Trophoblast cell (in vitro differentiated cells and primary cell): ENCODE measurements at places on chromosomes 1 and 21.
A peak's percentile ranks its signal among the peaks of the same experiment; 100 is the strongest.

DNA sequence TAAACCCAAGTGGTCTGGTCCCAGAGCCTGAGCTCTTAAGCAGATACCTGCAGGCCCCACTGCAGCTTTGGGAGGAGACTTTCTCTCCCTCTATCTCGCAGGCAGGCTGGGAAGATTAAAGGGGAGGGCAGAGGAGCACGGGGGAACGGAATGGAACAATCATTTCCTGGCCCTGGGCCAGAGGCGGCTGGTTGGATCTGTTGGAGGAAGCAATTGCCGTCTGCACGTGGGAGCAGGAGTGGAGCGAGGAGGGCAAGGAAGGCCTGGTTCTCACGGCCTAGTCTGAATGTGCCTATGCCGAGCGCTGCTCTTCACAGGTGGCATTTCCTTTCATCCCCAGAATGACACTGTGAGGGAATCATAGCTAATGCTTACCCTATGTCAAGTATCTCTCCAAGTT is 23.7 kb downstream of the NKAIN1 start:
- H3K4me1 ChIP-seq, result peaks cover 6% of the 10 kb centered on the region
- no peak for DNase-seq
- H3K27me3 ChIP-seq, result no peaks in the 10 kb centered on the region
- H3K4me3 ChIP-seq, result no peak overlapping the region
- no peaks in the 10 kb centered on the region for H3K36me3 ChIP-seq

DNA sequence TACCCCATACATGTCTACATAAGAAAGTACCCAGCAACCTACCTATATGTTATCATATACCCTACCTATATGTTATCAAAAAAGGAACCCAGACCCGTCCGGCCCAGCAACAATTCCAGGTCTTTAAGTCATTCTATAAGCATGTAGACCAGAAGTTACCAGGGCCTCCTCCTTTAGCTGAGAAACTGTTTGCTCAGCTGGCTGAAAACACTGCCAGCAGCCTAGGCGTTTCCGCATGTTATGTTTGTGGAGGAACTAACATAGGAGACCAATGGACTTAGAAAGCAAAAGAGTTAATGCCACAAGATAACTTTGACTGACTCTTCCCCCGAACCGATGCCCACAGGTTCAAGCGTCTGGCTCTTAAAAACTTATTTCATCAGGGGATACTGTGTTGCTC is 7.1 kb upstream of the ZNF678 start:
- no peaks in the 10 kb centered on the region for H3K4me1 ChIP-seq
- no peaks in the 10 kb centered on the region for H3K27me3 ChIP-seq
- no peak for DNase-seq
- no peak overlapping the region for H3K27ac ChIP-seq

DNA sequence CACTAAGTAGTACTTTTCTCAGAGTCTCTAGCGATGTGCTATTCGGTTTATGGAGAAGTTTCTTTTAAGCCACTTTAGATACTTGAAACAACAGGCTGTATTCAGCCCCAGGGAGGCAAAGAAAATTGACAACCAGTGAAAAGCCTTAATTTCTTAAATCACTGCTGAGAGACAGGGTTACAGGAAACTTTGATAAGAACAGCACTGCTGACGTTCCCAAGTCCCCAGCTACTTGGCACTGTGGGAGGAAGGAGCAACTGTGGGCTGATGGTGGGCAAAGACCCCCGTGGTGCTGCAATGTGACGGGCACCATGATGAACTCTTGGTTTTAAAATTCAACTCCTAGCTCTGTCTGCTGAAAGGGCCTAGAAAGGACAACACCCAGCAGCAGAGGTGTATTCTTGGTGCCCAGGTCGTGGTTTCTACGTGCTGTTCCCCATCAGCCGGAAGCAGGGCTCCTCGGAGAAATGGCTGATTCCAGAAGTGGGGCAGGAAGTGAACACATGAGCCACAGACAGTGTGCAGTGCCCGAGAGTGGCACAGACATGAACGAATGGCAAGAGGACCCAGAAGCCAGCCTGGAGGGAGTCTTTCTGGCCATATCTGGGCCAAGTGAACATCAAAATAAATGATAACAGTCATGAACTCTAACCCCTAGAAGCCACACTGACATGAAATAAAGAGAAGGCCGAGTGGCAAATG is 5.3 kb downstream of the PTTG1IP start:
- peaks cover 28% of the 10 kb centered on the region for H3K36me3 ChIP-seq
- H3K4me1 ChIP-seq, result peaks cover 46% of the 10 kb centered on the region
- H3K27me3 ChIP-seq, result no peaks in the 10 kb centered on the region

- no peaks in the 10 kb centered on the region for H3K36me3 ChIP-seq
- H3K4me1 ChIP-seq, result no peaks in the 10 kb centered on the region
- no peaks in the 10 kb centered on the region for H3K27me3 ChIP-seq
- H3K27ac ChIP-seq, result no peak overlapping the region
These were observed 18.1 kb downstream of the SAMSN1 start for GRCh38 chr21:14527696-14528652.

GRCh38 chr1:169680377-169681019 is 30.9 kb downstream of the SELL start:
- H3K36me3 ChIP-seq, result no peaks in the 10 kb centered on the region
- no peaks in the 10 kb centered on the region for H3K4me1 ChIP-seq
- DNase-seq, result no peak

DNA sequence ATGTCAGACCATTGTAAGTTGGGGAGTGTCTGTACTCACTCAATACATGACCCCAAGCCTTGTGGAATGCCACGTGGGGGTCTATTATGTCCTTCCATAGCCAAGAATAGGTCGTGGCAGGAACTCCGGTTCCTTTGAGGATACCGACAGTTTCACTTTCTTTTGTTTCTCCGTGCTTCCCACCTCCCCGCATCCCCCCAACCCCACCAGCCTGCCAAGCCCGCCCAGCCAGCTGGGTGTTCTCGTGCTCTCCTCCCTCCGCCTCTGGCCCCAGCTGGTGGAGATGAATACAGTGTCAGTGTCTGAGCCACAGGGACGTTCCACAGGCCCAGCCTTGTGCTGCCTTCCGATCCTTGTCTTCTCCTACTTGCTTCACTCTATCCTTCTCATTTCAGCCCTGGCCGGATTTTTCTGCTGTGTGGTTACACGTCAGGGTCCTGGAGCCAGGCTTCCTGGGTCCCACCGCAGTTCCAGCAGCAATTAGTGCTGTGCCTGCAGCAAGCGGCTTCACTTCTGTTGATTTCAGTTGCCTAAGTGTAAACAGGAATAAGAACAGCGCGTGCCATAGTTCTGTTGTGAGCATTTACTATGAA is 4.1 kb upstream of the AGTRAP start:
- H3K4me1 ChIP-seq, result peaks cover 24% of the 10 kb centered on the region
- H3K27me3 ChIP-seq, result no peaks in the 10 kb centered on the region
- no peaks in the 10 kb centered on the region for H3K36me3 ChIP-seq
- peak overlapping the region; percentile 53 for H3K27ac ChIP-seq
- DNase-seq, result no peak
- H3K4me3 ChIP-seq, result no peak overlapping the region

GRCh38 chr21:25834381-25834780 is 99.6 kb downstream of the GABPA start:
- no peak overlapping the region for H3K4me3 ChIP-seq
- no peaks in the 10 kb centered on the region for H3K27me3 ChIP-seq
- H3K27ac ChIP-seq, result no peak overlapping the region
- H3K36me3 ChIP-seq, result no peaks in the 10 kb centered on the region
- H3K4me1 ChIP-seq, result no peaks in the 10 kb centered on the region
